ENCODE measurements at places on chromosomes 2 and 18.

- no peaks in the 10 kb centered on the region for H3K4me1 ChIP-seq
- no peaks in the 10 kb centered on the region for H3K36me3 ChIP-seq
- no peaks in the 10 kb centered on the region for H3K27me3 ChIP-seq
- DNase-seq = no peak
Observed at GRCh38 chr18:60417946-60418345, 45.4 kb upstream of the MC4R start.

GRCh38 chr2:165448406-165448805, 21.1 kb upstream of the CSRNP3 start:
- H3K36me3 ChIP-seq = no peaks in the 10 kb centered on the region
- H3K27me3 ChIP-seq = no peaks in the 10 kb centered on the region

DNA sequence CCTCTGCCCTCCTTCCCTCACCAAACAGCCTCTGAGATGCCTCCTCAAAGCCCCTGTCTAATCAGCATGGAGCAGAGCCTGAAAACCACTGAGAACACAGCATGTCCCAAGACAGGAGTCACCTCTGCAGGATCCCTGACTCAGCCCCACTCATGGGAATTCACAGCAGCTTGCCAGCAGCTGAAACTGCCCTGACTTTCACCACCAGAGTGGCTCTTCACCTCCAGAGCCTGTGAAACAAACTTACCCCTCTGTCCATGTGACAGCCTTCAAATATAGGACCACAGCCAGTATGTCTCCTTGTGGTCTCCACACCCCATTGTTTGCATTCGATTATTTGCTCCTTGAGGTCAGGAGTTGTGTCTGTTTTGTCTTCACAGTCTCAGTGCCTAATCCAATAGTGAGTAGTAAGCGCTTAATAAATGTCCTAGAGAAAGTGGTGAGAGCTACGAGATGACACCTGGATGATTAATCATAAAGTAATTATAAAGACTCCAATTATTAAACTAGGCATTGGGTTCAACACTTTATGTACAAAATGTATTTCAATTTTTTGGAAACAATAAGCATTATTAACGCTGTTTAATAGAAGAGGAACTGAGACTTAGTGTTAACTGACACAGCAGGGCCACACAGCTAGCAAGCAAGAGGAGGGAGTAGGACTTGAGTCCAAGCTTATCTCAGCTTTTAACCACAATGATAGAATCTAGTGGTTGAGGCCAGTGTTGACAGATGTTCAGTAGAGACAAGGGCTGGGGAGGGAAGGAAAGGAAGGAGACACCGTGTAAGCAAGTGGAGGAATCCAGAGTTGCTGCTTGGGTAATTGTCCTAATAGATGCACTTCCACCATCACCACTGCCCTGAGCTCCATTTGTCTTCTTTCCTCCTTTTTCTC, 358.7 kb upstream of the TNP1 start:
- peaks cover 56% of the 10 kb centered on the region for H3K4me1 ChIP-seq
- no peak overlapping the region for H3K27ac ChIP-seq
- no peaks in the 10 kb centered on the region for H3K36me3 ChIP-seq
- no peak overlapping the region for H3K4me3 ChIP-seq

DNA sequence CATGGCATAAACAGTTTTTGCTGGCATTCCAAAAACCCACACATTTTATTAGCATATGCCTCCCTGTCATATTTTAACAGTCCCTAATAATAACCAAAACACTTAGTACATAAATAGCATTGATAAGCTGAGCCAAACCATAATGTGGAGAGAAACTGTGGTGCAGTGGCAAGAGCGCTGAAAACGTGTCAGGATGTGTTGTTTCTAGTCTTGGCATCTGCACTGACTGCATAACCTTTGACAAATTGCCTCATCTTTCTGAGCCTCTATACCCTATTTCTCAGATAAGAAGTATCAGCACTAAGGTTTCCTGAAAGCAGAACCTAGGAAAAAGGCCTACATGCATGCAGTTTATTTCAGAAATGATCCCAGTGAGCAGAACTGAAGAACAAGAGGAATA, 41.4 kb downstream of the RAD51AP2 start:
- H3K36me3 ChIP-seq = no peaks in the 10 kb centered on the region
- H3K4me3 ChIP-seq = no peak overlapping the region
- H3K27ac ChIP-seq = no peak overlapping the region
- no peak for DNase-seq
- no peaks in the 10 kb centered on the region for H3K4me1 ChIP-seq

- H3K27me3 ChIP-seq = no peaks in the 10 kb centered on the region
- DNase-seq = no peak
- H3K36me3 ChIP-seq = no peaks in the 10 kb centered on the region
- H3K4me1 ChIP-seq = no peaks in the 10 kb centered on the region
Observed at GRCh38 chr2:119846021-119846420, 86.3 kb downstream of the PTPN4 start.

DNA sequence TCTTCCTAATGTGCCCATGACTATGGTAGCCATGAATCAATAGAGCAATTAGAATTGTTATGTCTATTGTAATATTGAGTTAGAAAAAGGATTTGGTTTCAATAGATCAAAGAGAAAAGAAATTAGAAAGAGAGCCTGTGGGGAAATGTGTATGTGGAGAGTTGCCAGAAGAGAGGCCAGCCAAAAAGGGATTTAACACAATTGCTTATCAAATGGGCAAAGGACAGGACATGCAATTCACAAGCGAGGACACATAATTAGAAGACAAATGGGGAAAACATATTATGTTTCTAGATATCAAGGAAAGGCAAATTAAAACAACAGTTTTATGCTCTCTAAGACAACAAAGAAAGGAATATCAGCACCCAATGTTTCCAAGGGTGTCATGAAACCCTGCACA, 403.2 kb upstream of the KLHL29 start:
- H3K4me1 ChIP-seq = no peaks in the 10 kb centered on the region
- H3K27me3 ChIP-seq = no peaks in the 10 kb centered on the region
- no peak overlapping the region for H3K27ac ChIP-seq
- no peaks in the 10 kb centered on the region for H3K36me3 ChIP-seq
- DNase-seq = no peak
- H3K4me3 ChIP-seq = no peak overlapping the region

DNA sequence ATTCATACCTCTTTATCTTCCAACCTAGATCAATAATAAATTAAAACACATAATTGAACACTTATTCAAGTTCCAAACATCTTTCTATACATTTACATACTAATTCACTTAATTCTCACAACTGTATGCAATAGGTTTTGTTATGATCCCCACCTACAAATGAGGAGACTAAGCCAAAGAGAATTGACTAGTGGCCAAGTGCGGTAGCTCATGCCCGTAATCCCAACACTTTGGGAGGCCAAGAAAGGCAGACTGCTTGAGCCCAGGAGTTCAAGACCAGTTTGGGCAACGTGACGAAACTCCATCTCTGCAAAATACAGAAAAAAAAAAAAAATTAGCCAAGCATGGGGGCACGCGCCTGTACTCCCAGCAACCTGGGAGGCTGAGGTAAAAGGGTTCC, 36.8 kb downstream of the KCNG3 start:
- H3K27me3 ChIP-seq = peaks cover 7% of the 10 kb centered on the region
- no peak overlapping the region for H3K4me3 ChIP-seq
- H3K27ac ChIP-seq = no peak overlapping the region
- no peak for DNase-seq
- no peaks in the 10 kb centered on the region for H3K36me3 ChIP-seq
- H3K4me1 ChIP-seq = no peaks in the 10 kb centered on the region

DNA sequence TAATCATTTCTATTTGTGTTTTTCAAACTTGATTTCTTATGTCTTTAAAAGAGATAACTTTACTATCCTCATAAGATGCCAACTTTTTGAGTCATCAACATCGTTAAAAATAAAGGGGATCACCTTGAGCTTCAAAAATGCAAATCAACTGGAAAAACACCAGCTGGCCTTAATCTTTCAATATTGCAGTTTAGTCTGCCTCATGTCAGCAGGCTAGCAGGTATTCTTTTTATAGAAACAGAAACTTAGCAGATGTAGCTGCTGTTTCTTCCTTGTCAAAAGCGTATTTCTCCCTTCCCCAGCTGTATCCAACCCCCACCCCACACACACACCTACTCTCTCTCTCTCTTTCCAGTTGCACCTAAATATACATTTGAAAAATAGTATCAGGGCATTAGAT, 154.1 kb upstream of the ZNF804A start:
- no peak overlapping the region for H3K4me3 ChIP-seq
- H3K4me1 ChIP-seq = no peaks in the 10 kb centered on the region
- H3K36me3 ChIP-seq = no peaks in the 10 kb centered on the region
- H3K27ac ChIP-seq = no peak overlapping the region
- no peaks in the 10 kb centered on the region for H3K27me3 ChIP-seq

DNA sequence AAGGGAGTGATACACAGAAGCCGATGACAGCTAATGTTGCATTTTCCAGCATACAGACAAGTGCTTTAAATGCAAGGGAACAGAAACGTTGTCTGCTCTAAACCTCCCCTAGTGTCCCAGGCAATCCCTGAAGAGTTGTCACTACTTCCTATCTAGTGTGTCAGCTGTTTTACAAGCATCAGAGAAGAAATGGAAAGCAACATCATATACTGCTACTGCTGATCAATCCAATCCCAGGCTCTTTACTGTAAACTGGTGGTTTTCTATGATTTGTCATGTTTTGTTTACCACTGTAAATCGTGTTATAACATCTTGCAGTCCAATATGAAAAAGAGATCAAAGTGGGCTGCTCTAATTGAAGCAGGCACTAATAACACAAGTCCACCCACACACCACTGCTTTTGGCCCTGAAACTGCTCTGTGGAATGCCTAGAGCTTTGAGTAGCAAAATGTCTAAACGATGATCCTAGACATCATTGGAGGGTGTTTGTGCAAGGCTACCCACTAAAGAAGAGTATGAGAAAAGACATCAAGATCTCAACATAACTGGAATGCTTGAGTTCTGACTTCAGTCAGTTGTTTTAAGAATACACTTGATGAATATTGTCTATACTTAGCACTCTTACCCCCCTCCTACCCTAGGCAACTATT, 18.1 kb upstream of the ROCK1 start:
- no peak overlapping the region for H3K27ac ChIP-seq
- no peak overlapping the region for H3K4me3 ChIP-seq
- no peaks in the 10 kb centered on the region for H3K27me3 ChIP-seq
- DNase-seq = no peak
- no peaks in the 10 kb centered on the region for H3K36me3 ChIP-seq

DNA sequence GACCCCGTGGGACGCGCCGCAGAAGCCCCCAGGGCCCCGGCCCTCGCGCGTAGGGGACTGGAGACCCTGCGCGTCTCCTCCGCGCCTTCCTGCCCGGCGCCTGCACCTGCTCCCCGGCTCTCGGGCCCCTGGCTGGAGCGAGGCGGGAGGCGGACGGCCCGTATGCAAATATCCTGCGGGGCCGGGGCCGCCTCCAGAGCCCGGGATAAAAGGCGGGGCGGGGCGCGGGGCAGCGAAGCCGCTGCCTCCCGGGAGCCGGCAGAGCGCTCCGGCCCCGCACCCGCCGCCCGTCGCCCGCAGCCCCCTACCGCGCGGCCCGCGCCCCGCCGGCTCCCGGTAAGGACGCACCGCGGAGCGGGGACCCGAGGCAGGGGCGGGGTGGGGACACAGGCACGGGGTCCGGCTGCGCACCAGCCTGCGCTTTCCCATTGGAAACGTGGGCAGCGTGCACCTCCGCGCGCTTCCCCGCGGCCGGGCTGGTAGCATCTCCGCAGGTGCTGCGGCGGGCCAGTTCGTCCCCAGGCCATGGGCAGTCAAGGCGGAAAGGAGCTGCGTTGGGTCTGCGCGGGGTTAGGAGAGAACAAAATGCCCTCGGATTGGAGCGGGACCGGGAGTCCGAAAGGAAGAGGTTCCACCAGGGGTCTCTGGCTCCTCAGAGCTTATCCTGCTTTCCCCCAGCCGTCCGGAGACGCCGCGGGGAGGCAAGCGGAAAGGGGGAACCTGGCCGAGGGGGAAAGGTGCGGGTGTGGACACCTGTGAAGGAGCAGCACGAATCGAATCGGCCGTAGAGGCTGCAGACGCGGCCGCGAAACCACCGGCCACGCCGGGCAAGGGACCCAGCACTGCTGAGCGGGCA, at the start of gene ATP6V1C2:
Gene ATP6V1C2, plus strand, starts transcription at position 235 of the 856 bp plus-strand sequence. CDS start 1,220 bp downstream, outside the sequence.
- DNase-seq = no peak
- H3K27me3 ChIP-seq = no peaks in the 10 kb centered on the region
- no peak within 1 kb of the TSS for H3K27ac ChIP-seq
- no peaks in the 10 kb centered on the region for H3K36me3 ChIP-seq
- H3K4me1 ChIP-seq = peaks cover 34% of the 10 kb centered on the region

DNA sequence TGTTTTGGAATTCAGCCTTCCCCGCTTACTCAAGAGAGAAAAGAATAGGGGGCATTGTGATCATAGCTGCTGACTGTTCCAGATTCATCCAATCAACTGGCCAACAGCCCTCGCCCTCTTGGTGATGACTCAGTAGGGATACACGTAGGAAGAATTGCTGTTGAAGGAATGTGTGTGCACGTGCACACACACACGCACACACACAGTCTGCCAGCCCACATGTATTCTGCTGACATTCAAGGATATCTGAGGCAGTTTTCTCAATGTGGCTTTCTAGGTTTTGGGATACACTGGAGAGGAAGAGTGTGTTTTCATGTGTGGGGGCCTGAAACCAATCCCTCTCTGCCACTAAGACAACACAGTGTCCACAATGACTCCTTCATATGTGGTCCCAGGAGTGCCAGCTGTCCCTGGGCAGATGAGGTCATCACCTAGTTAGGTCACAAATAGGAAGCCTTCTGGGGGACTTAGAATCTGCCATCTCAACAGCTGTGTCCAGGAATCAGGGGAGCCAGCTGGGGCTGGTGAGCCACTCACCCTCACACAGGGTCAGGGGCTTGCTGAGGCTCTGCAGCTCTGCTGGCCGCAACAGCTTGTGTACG, 352.6 kb downstream of the SS18 start:
- no peaks in the 10 kb centered on the region for H3K4me1 ChIP-seq
- H3K36me3 ChIP-seq = no peaks in the 10 kb centered on the region
- no peaks in the 10 kb centered on the region for H3K27me3 ChIP-seq
- no peak overlapping the region for H3K4me3 ChIP-seq
- no peak for DNase-seq

- no peaks in the 10 kb centered on the region for H3K36me3 ChIP-seq
- no peak overlapping the region for H3K4me3 ChIP-seq
- no peaks in the 10 kb centered on the region for H3K27me3 ChIP-seq
- H3K4me1 ChIP-seq = peaks cover 7% of the 10 kb centered on the region
- DNase-seq = no peak
Observed at GRCh38 chr2:196638765-196639164, 750 bp upstream of the CCDC150 start.

DNA sequence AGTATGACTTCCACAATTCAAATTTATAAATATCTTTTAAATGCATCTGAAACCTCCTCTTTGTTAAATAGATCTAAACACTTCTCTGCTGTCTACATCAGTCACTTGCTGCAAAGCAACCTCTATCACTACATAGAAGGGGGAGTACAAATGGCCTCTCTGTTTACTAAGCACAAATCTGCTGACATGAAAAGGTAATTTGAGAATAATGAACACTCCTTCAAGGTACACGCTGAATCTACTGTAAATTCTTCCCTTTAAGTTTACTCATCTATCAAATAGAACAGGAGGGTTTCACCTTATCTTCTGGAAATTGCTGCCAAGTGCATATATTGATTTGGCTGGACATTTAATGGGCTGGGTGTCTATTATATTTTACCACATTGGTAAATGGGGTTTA, 879.6 kb downstream of the SUCLG1 start:
- no peak for DNase-seq
- H3K36me3 ChIP-seq = no peaks in the 10 kb centered on the region
- no peak overlapping the region for H3K27ac ChIP-seq
- H3K4me1 ChIP-seq = no peaks in the 10 kb centered on the region
- H3K4me3 ChIP-seq = no peak overlapping the region

GRCh38 chr2:191866675-191867506, 20.0 kb upstream of the CAVIN2 start:
- peak overlapping the region; percentile 44 for H3K27ac ChIP-seq
- H3K4me3 ChIP-seq = no peak overlapping the region
- no peaks in the 10 kb centered on the region for H3K36me3 ChIP-seq
- H3K27me3 ChIP-seq = no peaks in the 10 kb centered on the region
- H3K4me1 ChIP-seq = peaks cover 18% of the 10 kb centered on the region

Data from tibial artery (tissue), 4 donors.